Activated CD8-positive, alpha-beta memory T cell treated with anti-CD3 and anti-CD28 coated beads for 4 hours (primary cell): ENCODE measurements at places on chromosomes 16 and 17.

DNA sequence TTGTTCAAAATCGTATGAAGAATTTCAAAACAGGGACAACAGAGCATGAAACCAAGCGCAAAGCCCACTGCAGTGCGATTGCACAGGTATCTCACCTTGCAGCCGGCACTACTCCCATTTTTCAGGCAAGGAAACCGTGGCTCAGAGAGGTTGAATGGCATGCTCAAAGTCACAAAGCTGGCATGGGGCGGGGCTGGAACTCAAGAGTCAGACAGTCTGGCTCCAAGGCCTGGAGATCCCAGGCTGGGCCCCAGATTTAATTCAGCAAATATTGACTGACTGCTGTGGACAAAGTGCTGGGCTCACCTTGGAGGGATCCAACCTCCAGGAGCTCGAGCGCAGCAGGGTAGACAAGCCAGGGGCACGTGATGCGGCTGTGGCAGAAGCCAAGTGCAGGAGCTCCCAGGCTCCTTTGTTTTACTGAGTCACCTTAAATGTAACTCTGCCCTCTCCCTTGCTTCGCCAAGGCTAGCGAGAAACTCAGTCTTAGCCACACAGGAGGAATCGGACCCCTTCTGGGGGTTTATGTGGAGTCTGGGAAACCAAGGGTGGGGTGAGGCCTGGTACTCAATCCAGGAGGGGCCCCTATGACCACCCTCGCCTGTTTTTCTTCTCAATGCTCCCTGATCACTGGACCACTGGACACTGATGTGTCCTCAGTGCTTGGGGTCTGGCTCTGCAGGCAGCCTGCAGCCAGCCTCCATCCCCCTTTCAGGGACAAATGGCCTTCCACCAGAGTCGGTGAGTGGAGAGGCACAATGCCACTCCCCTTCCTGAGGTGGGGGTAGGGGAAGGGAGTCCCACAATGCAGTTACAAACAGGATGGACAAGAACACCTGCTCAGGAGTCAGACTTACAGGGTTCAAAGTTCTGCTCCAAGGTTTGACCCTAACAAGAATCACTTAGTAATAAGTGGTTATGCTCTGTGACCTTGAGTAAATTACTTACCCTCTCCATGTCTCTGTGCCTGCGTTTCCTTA, 3.9 kb upstream of the SPATA20 start:
- DNase-seq, result no peak

DNA sequence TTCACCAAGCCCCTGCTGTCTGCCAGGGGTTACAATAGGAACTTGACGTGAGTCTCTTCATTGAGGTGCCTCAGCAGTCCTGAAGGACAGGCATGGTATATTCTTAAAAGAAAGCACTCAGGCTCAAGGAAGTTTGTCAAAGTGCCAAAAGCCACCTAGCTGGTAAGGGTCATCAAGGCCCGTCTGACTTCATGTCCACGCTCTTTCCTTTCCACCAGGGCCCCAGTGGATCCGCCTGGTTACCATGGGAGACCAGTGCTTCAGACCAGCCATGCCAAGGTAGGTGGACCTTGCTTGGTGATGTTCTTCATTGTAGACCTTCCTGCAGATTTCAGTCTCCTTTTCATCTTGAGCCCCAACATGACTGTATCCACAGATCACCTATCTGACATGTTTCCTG, 27.6 kb upstream of the CCL1 start:
- no peak for DNase-seq

GRCh38 chr17:17356149-17356930, 53.2 kb downstream of the NT5M start:
- DNase-seq, result peak; percentile 39

DNA sequence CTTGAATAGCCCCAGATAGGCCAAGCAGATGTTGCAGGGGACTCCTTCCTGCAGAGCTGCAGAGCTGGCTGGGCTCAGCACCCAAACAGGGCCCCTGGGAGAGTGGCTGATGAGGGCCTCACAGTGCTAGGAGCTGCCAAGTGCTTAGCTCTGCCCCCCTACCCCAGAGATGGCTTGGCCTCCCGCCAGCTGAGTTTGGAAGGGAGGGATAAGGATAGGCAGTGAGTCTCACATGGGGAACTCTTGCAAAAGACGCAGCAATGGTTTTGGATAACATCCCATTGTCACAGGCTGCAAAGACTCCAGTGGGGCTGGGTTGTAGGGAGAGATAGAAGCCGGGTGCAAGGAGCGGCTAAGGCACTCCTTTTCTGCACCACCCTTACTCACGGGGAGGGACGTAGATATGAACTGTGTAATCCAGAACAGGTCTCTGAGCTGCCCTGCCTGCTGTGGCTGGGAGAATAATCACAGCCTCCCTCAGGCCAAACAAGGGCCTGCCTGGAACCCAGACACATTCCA, 52.9 kb upstream of the MAF start:
- no peak for DNase-seq

DNA sequence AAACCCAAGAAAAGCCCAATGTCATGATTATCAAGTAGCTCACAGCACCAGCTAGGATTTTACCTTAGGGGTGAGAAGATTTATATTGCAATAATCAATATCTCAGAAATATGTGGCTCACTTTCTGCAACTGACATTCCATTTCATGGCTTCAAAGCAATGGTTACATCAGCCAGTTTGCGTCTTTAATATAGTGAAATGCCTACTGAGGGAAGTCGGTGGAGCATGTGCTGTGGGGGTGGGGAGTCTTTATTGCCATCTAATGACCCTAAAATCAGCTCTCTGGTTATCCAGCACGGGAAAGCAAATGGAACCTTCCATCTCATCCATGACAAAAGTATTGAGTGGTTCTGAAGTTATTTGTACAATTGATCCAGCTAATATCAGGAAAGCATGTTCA, 395.5 kb downstream of the CA10 start:
- DNase-seq, result no peak

DNA sequence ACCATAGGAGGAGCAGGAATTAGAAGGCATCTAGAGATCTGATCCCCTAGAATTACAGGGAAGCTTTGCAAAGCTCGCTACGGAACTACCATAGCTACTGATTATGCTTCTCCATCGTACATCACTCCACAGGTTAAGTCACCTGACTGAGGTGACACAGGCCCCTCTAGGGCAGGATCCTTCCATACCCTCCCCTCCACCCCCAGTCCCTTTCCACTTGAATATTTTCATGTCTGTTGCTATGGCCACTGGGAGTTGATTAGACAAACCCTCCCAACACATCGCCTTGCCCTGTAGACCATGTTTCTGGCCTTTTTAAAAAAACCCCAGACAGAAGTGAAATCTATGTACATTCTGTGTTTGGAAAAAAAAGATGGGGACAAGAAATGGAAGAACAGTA, 287.1 kb downstream of the SOX9 start:
- DNase-seq, result no peak

GRCh38 chr16:86049641-86050040, 150.7 kb downstream of the IRF8 start:
- no peak for DNase-seq

GRCh38 chr16:75703306-75703705, 2.0 kb upstream of the DUXB start:
- no peak for DNase-seq

- DNase-seq, result no peak
These were observed 74.3 kb upstream of the CES5A start for GRCh38 chr16:55949518-55949917.

DNA sequence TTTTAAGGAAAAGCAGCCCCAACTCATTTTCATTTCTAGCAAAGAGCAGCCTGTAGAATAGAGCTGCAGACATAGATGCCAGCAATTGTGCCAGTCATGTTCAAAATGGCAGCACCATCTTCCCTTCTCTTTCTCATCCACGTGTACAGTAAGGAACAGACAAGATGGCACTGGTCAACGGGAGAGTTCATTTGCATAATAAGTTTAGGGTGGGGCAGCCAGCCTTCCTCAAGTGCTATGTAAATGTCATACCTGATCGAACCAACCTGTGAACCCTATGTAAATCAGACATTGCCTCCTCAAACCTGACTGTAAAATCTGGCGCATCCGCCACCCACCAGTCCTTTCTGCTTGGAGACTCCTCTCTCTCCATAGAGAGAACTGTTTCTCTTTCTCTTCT, 150.0 kb upstream of the CDH13 start:
- DNase-seq, result no peak

- DNase-seq, result no peak
These were observed 79.5 kb downstream of the CPPED1 start for GRCh38 chr16:12724226-12724625.

DNA sequence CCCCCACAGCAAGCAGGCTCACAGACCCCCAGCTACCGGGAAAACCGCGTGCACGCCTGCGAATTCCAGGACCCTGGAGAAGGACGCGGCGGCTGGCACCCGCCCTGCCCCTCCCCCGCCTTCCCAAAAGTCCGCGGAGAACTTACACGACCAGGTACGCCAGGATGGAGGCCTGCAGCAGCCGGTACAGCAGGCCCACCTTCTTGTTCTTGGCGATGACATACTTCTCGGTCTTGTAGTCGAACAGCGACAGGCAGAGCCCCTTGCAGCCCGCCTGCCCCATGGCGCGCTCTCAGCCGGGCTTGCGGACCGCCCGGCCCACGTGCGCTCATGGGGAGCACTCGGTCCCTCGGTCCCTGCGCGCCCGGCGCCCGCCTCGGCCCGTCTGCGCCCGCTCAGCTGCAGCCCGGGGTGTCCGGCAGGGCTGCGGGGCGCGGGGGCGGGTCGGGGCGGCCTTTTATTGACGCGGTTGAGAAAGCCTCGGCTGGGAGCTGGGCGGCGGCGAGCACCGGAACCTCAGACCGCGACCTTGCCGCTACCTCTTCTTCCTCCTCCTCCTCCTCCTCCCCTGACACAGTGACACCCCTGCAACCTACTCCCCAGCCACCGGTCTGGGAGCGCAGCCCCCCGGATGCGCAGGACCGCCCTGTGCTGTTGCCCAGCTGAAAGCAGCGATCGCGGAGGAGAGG, at the start of gene P2RX5:
Gene P2RX5 (minus strand): TSS at position 433 of the 689 bp plus-strand sequence. CDS start 150 bp downstream, at position 283.
- no peak for DNase-seq

- no peak for DNase-seq
These were observed 1.0 kb upstream of the ZNF500 start for GRCh38 chr16:4767872-4768548.

GRCh38 chr17:71926746-71927398, 193.9 kb upstream of the SOX9 start:
- DNase-seq, result no peak

DNA sequence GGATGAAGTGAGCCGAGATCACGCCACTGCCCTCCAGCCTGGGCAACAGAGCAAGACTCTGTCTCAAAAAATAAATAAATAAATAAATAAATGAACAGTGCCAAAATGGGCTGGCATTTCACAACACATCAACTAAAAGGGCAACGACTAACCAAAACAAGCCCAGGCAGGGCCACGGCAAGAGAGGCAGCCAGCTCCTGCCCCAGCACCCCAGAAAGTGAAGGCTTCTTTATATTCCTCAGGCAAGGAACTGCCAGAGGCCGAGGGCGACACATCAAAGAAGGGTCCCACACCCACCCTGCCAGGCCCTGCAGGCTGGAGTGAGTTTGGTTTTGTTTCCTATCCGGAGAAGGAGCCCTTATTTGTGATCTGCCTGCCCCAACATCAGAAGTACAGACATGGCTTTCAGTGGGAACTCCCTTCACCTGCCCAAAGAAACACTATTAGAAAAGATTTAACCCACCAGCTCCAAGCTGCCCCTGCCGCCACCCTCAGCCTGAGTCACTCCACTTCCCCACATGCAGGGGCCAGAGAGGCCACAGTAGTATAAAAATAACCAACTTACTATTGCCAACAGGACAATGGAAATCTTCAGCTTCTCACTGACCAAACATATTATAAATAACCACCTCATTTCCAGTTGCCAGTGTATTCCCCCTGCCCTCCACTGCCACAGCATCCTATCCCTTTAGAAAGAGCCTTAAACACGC, 8.0 kb downstream of the FBXO31 start:
- DNase-seq, result no peak

GRCh38 chr17:68249354-68249765, 1.5 kb downstream of the AMZ2 start:
- DNase-seq, result no peak

GRCh38 chr17:78324391-78325075, 35.3 kb downstream of the SOCS3 start:
- DNase-seq, result no peak
